Progenitor cell of endocrine pancreas (in vitro differentiated cells): ENCODE measurements at places on chromosomes 4 and X.

- no peak for DNase-seq
Measured at GRCh38 chrX:103330681-103331288, 746 bp downstream of the TCEAL7 start.

GRCh38 chr4:116272336-116272735, 813.0 kb downstream of the TRAM1L1 start:
- DNase-seq = no peak

- no peak for DNase-seq
Measured at GRCh38 chrX:154650221-154650510, 3.2 kb downstream of the CTAG2 start.

- no peak for DNase-seq
Measured at GRCh38 chr4:184812199-184812542, 13.6 kb downstream of the ACSL1 start.

- no peak for DNase-seq
Measured at GRCh38 chrX:13938829-13939530, 90.7 kb downstream of the GEMIN8 start.

DNA sequence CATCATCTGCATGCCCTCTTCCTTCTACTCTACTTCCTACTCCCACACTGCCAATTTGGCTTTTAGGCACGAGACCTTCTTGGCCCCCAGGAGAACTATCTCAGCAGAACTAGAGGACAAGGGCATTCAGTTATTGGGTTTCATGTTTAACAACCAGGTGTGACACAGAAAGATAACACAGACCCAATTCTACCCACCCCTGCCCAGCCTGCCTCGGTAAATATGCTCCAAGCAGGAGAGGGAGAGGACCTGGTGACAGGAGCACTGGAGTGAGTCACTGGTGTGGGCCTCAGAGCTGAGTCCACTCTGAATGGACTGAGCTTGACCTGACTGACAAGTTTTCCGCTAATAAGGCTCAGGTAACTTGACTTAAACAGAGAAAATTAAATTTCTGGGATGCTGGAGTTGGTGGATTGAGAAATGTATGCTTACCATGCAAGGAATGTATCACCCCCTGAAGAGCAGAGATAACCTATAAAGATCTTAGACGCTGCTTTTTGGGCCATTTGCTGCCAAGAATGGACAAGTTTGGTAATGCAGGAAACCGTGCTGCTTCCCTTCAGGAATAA, 52.5 kb downstream of the CASP3 start:
- no peak for DNase-seq

GRCh38 chr4:108080747-108081146, 88.0 kb downstream of the LEF1 start:
- no peak for DNase-seq

GRCh38 chr4:99149426-99150019, 5.4 kb upstream of the ADH4 start:
- DNase-seq = no peak

- no peak for DNase-seq
Measured at GRCh38 chr4:123113155-123113554, 190.8 kb upstream of the NUDT6 start.

GRCh38 chr4:145679991-145680455, at the start of gene C4orf51:
C4orf51 (plus strand) TSS chr4:145680146; CDS start chr4:145680204, 58 bp downstream.
- no peak for DNase-seq

GRCh38 chrX:43436517-43436916, 219.6 kb upstream of the MAOA start:
- DNase-seq = no peak

GRCh38 chr4:26088433-26088928, 174.5 kb downstream of the SMIM20 start:
- no peak for DNase-seq

GRCh38 chr4:8208565-8208964, 9.5 kb downstream of the SH3TC1 start:
- DNase-seq = no peak

GRCh38 chr4:8235224-8235623, 34.3 kb upstream of the HTRA3 start:
- no peak for DNase-seq

DNA sequence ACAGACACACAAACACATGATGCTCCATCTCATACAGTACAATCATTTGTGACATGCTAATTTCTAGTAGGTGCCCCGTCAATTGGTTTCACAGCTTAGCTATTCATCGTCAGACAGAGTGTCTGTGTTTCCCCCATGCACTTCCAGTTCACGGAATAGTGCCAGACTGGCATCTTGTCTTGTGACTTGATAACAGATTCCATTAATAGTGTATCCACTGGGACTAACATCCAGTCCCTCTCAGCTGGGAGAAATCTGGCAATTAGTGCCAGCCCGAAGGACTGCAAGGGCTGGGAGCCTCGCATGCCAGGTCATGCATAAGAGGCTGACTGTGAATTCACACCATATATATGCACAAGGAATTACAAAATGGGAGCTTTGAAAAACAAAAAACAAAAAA, 20.2 kb upstream of the GATB start:
- no peak for DNase-seq

DNA sequence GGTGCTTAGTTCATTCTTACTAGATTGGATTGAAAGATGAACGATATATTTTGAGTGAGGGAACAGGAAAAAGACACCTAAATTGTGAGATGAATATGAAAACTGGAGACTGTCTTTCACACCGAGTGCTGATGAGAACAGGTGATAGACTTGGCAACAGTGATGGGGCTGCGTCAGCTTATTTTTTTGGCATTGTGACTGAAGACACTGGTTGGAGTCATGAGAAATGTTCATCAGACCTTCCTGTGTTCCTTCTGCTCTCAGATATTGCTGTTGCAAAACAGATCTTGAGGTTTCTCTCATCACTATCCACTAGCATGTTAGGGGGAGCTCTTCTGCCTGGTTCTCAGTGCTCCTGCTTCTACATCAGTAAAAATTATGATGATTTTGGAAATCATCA, 124.2 kb upstream of the KCNIP4 start:
- no peak for DNase-seq

DNA sequence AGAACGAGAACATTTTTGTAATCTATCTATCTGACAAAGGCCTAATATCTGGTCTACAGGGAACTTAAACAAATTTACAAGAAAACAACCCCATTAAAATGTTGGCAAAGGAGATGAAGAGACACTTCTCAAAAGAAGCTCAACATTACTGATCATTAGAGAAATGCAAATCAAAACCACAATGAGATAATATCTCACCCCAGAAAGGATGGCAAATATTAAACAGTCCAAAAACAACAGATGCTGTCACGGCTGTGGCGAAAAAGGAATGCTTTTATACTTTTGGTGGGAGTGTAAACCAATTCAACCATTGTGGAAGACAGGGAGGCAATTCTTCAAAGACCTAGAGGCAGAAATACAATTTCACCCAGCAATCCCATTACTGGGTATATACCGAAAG, 2284.8 kb downstream of the ARAP2 start:
- DNase-seq = no peak

GRCh38 chr4:35565640-35566039, 678.7 kb downstream of the ARAP2 start:
- DNase-seq = no peak

DNA sequence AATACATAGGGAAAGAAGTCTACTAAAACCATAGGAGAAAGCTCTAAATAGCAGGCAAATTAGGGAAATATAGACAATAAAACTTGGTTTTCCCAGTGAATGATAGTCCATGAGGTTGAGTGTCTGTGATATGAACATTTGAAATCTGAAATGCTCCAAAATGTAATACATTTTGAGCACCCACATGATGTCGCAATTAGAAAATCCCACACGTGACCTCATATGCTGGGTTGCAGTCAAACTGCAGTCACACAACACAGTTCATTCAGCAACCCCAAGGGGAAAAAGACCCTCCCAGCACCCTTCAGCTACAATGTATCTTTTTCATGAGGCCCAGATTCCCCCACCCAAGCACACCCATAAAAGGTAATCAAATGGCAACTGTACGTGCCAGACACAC, 155.6 kb downstream of the BTC start:
- DNase-seq = no peak

- DNase-seq = no peak
Measured at GRCh38 chr4:71938776-71939175, 93.0 kb upstream of the NPFFR2 start.

DNA sequence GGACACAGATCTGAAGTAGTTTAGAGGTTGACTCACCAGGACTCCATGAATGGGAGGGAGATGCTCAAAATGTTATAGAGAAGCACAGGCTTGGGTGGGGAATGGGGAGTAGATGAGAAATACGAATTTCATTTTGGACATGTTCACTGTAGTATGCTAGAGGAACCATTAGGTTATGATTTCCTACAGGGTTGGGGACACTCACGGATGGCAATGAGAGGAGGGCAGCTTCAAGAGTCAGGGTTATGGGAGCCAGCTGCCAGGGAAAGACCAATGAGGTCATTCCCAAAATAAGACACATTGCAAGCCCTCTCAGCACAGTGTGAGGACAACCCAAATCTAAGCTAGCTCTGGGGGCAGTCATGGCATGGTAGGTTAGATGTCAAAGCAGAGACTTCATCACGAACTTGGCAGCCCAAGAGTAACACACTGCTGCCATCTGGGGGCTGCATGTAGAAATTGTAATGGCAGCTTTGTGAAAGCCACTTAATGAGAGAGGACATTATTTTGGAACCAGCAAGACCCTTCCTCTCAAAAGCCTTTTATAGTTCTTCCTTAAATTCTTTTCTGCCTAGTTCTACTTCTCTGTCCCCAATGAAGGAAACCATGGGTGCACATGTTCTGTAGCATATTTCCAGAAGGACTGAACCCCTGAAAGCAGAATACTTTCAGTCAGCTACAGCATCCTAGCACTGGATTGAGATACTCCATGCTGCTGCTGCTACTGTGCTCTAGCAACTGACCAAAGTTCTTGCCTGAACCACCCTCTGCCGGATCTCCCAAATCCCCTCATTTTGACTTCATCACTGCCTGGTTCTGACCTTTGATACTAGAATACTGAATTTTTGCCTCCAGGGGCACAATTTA, 16.2 kb upstream of the ZCCHC12 start:
- no peak for DNase-seq

GRCh38 chr4:169566021-169566818, 46.2 kb downstream of the NEK1 start:
- no peak for DNase-seq

DNA sequence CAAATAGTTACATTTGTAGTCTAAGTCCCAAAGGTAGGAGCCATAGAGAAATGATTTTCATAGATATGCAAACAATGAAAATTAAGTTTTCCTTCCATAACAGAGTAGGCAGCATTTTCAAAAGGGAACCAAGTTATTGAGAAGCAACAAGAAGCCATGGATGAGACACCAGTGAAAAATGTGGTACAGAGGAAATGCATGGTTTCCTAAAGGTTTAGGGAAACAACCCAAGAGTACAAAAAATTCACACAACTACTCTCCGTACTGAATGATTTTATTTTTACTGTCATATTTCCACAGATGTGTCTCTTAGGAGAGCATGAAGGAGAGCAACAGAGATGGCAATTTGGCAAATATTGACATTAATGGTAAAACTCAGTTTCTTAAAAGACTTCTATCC, 1408.9 kb upstream of the PCDH7 start:
- no peak for DNase-seq

GRCh38 chrX:48747415-48748016, 14.0 kb upstream of the GLOD5 start:
- DNase-seq = no peak

GRCh38 chr4:141524116-141524515, 112.3 kb upstream of the IL15 start:
- no peak for DNase-seq

- no peak for DNase-seq
Measured at GRCh38 chr4:138087066-138087719, 155.0 kb downstream of the SLC7A11 start.

DNA sequence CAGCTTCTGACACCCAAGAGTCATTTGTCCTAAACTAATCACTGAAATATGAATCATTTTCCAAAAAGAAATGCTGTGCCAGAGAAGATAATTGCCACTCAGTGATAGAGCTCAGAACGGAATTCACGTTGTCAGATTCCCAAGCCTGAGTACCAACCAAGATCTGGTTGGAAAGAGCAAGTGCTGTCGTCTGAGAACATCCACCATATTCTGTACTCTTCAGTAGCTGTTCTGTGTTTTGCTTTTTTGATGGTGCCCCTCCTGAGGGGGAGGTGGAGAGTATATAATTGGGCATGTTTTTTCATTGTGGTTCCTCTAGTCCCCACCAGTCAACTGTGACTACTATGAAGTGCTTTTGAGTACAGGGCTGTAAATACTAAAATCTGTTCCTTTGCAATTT, 13.2 kb downstream of the RUFY3 start:
- DNase-seq = no peak
